ENCODE measurements at places on chromosomes 2 and 18.

DNA sequence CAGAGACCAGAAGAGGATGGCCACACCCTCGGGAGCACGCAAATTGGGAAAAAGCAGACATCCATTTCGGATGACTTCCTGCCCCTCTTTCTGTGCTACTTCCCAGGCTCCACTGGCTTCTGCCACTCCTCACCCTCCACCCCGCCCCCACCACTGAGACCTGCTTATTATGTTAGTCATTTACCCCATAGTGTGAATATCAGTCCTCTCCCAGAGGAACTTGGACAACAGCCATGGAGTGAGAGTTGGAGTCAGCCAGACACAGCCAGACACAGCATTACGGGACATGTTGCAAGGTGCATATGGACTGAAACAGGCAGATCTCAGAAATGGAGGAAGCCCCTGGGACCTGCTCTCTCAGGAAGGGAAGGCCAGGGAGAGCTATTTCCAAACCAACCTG, 51.8 kb downstream of the CTIF start:
- DNase-seq: no peak

DNA sequence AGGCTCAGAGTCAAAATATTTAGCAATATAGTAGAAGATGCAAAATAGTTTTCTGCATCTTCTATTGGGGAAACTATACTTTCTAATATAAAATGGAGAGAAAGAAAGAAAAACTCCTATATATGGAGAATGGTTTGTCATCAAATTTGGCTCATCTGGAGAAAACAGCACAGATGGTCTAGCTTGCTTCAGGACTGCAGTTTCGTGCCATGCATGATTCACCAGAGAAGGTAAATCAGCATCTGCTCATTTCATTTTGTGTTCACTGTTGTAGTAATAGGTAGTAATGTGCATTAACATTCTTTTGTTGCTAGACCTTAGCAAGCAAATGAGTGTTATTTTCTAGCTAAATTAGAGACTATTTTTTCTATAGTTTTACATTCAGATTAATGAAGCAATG, 179.0 kb downstream of the ASXL3 start:
- DNase-seq: no peak

DNA sequence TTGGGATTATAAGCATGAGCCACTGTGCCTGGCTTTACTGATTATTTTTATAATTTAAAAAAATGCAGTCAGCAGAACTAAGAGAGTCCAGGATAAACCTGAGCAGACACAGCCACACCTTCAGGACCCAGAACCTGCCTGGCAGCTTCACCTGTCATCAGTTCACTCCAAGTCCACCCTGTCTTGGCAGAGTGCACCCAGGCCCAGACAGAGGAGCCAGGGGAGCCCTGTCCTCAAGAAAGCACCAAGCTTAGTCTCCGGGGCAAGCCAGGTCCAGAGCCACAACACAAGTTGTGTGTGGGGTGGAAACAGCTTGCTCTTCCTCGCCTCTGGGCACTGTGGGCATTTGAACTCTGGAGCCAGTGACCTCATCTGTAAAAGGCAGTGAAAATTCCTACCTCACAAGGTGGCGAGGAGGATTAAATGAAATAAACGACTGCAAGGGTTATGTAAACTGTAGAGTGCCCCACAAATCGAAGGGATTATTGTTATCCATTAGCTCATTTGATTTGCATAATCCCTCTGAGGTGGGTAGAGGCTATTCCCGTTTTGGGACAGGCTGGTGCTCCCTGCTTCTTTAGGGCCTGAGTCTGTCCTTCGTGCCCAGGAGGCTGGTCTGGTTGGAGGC, 24.7 kb downstream of the MYCN start:
- no peak for DNase-seq

GRCh38 chr18:67464499-67464898, 52.0 kb downstream of the DSEL start:
- DNase-seq: no peak

DNA sequence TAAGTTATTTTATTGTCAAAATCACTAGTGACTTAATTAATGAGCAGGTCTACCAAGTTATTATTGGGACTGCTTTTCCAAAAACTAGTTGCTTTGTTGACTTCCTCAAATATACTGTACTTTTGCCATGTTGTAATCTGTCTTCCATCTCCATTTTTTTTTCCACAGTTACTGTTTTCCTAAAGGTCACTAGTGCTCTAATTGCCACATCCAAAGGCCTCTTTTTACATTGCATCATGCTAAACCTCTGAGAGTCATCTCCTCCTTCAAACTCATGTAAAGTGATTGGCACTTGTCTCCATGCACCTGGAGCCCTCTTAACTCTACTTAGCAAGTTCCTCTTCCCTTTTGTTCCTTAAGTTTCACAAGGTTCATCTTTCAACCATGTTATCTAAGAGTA, 11.8 kb downstream of the PMAIP1 start:
- no peak for DNase-seq

DNA sequence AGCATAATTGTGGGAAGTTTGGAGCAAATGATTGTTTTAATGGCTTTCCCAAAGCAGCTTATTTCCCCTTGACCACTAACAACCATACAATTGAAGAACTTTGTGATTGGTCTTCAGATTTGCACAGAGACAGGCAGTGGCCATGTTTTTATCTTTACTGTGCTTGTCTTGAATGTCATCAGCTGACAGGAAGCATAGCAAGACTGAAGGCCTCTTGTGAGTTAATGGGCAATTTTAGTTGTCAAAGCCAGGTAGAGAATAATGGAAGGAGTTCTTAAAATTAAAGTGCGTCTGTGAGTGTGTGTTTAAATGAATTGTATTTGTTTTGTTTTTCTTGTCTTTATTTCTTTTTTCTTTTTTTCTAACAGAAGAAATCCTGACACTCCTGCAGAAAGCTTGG, 809.9 kb downstream of the TSN start:
- DNase-seq: no peak

DNA sequence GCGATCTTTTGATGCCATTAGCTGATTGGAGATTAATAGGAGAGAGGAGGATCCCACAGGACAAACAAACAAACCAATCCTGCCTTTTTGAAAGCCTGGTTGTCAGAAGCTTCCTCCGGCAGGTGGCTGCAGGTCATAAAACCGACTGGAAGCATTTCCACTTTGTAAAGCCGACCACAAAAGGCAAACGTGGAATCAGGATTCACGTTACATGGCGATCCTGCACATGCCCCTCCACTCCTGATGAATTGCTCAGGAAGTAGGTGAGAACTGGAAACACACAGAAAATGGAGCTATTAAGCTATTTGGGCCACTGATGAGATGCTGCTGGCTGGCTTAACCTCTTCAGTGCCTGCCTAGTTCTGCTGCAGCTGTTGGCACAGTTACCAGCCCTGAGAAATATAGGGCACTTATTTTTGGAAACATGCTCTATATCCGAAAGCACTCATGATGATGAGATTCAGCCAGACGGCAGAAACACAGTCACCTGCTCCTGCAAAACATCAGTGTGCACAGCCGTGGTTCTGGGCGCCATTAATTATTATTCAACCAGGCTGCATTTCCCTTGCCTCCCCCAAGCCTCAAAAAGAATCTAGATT, 110.3 kb upstream of the ST6GAL2 start:
- DNase-seq: no peak

DNA sequence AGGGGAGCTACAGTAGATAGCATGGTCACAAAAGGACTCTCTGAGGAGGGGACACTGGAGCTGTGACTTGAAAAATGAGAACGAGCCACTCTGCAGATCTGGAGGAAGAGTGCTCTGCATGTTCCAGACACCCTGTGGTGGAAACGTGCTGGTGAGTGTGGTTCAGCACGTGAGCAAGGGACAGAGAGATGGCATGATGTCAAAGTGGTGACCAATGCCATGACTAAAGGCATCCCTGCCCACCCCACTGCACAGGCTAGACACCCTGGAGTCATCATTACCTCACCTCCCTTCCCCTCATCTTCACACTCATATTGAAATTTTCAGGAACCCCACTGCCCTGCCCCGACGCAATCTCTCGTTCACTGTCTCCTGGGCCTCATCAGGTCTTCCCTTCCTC, 56.5 kb downstream of the SLC4A5 start:
- DNase-seq: no peak

DNA sequence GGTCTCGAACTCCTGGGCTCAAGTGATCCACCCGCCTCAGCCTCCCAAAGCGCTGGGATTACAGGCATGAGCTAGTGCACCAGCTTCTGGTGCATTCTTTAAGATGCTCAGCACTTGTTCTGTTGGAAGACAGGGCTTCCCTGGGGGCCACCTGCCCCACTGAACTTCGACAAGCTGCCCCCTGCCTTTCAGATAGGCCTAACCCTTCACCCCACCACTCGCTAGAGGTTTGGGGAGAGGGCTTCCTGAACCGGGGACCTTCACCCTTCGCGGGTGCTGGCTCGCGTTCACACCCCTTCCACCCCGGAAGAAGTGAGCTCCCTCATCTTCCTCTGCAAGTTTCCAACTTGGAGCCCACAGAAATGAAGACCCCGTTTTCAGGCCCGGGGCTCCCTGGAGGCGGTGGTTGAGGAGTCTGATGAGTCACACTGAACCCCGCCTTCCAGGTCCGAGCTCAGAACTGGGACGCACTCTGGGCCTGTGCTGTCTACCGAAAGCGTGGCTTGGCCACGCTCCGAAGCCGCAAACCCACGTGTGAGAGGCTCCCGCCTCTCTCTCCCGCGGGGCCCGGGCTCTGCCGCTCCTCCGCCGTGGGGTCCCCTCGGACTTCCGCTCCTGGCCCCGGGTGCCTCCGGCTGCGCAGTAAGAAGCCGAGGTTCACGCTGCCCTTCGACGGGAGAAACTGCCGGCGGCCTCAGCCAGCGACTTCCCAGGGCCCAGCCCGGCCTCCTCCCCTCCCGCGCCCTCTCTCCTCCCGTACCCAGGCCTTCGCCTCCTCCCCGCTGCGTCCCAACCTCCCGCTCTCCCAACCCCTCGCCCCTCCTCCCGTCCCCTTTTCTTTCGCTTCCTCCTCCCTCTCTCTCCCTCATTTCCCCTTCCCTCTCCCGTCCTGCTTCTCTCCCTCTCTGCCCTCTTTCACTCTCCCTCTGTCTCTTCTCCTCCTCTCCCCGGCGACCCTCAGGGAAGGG, 47.5 kb upstream of the SP3 start:
- DNase-seq: no peak

Data from stimulated activated CD4-positive, alpha-beta T cell treated with anti-CD3 and anti-CD28 coated beads, Interleukin-1b, Interleukin-23, amount 100 ng/mL, for 1 hour (primary cell).